Dorsolateral prefrontal cortex (tissue), 122 donors: ENCODE measurements at places on chromosomes 3 and 15. TPM values are rescaled to one million over a fixed set of nuclear protein-coding genes. Genes with fewer than 3 reads are reported as not detected.

Gene GP5
- 0.19 TPM for total RNA-seq

Gene DGKG
- total RNA-seq = 81.0 TPM

Gene ULK3
- total RNA-seq = 71.4 TPM

Gene CAND2
- total RNA-seq = 27.9 TPM

Gene KBTBD13
- not detected for total RNA-seq

Gene FGD5
- total RNA-seq = 5.0 TPM

Gene ROPN1
- not detected for total RNA-seq

Gene CYP1A2
- total RNA-seq = not detected

Gene MNS1
- 9.3 TPM for total RNA-seq

Gene SERPINI1
- 505 TPM for total RNA-seq

Gene FBXL22
- total RNA-seq = 2.2 TPM

Gene CCR1
- total RNA-seq = 2.9 TPM

Gene NRROS
- total RNA-seq = 2.3 TPM

Gene DNAJC19
- 37.4 TPM for total RNA-seq

Gene SMCO1
- not detected for total RNA-seq

Gene INTS14
- 30.6 TPM for total RNA-seq

Gene SOX14
- total RNA-seq = not detected

Gene EPHB3
- 7.6 TPM for total RNA-seq

Gene ARGFX
- total RNA-seq = not detected

Gene HES1
- 7.1 TPM for total RNA-seq

Gene HERC2
- 130 TPM for total RNA-seq
